Fibroblast of the aortic adventitia (primary cell): ENCODE measurements at places on chromosomes 1 and 21. TPM values are rescaled to one million over a fixed set of nuclear protein-coding genes. Genes with fewer than 3 reads are reported as not detected.

The PTPN14 gene
- total RNA-seq = 21.9 and 46.6 TPM in 2 replicates

The RALGPS2 gene
- 39.2 and 74.7 TPM in 2 replicates for total RNA-seq

The ADGRL2 gene
- total RNA-seq = 52.1 and 104 TPM in 2 replicates

The OR10T2 gene
- not detected in 2 replicates for total RNA-seq

The PAPPA2 gene
- total RNA-seq = 7.0 and 15.9 TPM in 2 replicates

The ASCL5 gene
- not detected in 2 replicates for total RNA-seq

The SYTL1 gene
- 0.09 TPM in 1 of 2 replicates, not detected in the other for total RNA-seq

The NBPF10 gene
- total RNA-seq = 1.1 and 3.7 TPM in 2 replicates

The DPM3 gene
- total RNA-seq = 26.1 and 46.3 TPM in 2 replicates

The CRYAA gene
- total RNA-seq = not detected in 2 replicates

The FMOD gene
- total RNA-seq = 6.6 and 9.1 TPM in 2 replicates

The FCRLA gene
- 0.90 TPM in 1 of 2 replicates, not detected in the other for total RNA-seq

The ZNF669 gene
- 7.4 and 9.4 TPM in 2 replicates for total RNA-seq

The MXRA8 gene
- total RNA-seq = 367 and 605 TPM in 2 replicates

The LIPI gene
- not detected in 2 replicates for total RNA-seq

The UMODL1 gene
- total RNA-seq = not detected in 2 replicates

The ACTL8 gene
- not detected in 2 replicates for total RNA-seq

The PHGDH gene
- total RNA-seq = 246 and 430 TPM in 2 replicates

The SH3BGR gene
- 6.2 and 11.0 TPM in 2 replicates for total RNA-seq

The CHIA gene
- total RNA-seq = not detected in 2 replicates

The CFHR1 gene
- 1.1 TPM in 1 of 2 replicates, not detected in the other for total RNA-seq

The BLACAT1 gene
- 0.09 TPM in 1 of 2 replicates, not detected in the other for total RNA-seq

The RPTN gene
- not detected in 2 replicates for total RNA-seq

The AMY2A gene
- not detected in 2 replicates for total RNA-seq

The SH2D5 gene
- 1.6 and 3.2 TPM in 2 replicates for total RNA-seq

The SLC6A17 gene
- total RNA-seq = 0.16 and 0.90 TPM in 2 replicates

The TMOD4 gene
- total RNA-seq = 0.54 TPM in 1 of 2 replicates, not detected in the other

The SMAP2 gene
- 5.4 and 27.4 TPM in 2 replicates for total RNA-seq

The TMEM35B gene
- 17.8 and 31.6 TPM in 2 replicates for total RNA-seq

The KRTAP27-1 gene
- not detected in 2 replicates for total RNA-seq

The FMO3 gene
- 1.3 TPM in 1 of 2 replicates, not detected in the other for total RNA-seq

The TCHHL1 gene
- total RNA-seq = not detected in 2 replicates

The PPFIA4 gene
- total RNA-seq = 1.3 and 10.0 TPM in 2 replicates

The TINAGL1 gene
- total RNA-seq = 1.2 and 99.8 TPM in 2 replicates
